ENCODE measurements at places on chromosomes 5 and 9.

- no peak for DNase-seq
- no peak overlapping the region for H3K27ac ChIP-seq
- H3K27me3 ChIP-seq = peaks cover 12% of the 10 kb centered on the region
- H3K4me1 ChIP-seq = peaks cover 2% of the 10 kb centered on the region
- H3K4me3 ChIP-seq = no peak overlapping the region
These were observed 18.6 kb upstream of the RICTOR start for GRCh38 chr5:39092581-39093351.

DNA sequence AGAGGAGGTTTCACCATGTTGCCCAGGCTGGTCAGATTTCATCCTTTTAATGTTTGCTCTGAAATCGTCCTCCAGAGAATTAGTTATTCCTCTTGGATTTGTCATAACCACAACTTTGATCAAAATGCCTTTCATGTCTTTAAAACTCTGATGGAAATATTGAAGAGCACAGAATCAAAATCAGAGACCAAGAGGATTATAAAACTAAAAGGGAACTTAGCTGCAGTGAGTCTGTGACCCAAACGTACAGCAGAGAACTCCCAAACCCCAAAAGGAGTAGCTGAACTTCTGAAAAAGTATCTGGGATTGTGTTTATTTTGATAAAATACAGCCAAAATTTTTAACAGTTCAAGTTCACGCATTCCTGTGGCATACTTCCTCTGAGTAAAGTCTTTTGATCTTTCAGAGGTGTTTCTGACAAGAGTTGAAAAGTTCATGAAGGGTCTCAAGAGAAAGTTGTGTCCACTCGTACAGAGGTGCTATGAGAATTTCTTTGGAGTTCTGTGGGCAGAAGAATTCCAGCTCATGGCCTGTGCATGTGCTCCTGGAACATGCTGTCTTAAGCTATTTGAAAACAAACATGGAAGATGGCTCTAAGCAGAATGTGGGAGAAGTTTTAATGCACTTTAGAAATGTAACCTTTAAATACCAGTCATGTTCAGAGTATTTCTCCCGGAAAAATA, 124.0 kb downstream of the ESM1 start:
- no peak overlapping the region for H3K27ac ChIP-seq
- peaks cover 7% of the 10 kb centered on the region for H3K36me3 ChIP-seq
- no peaks in the 10 kb centered on the region for H3K4me1 ChIP-seq
- H3K27me3 ChIP-seq = peaks cover 40% of the 10 kb centered on the region

DNA sequence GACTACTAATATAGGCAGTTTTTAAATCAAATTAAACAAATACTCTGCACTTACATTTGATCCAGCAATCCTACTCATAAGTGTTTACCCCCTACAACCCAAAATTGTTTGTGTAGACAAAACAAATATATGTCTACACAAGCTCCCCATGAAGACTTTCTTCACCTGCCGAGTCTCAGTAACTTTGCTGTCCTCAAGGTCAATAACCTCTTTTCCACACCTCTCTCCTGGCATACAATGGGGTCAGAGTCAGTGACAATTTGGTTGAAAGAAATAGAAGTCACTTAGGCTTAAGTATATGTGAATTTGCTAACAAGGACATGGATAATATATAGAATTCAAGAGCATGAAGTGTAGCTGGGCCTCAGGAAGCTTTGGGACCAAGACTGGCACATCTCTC, 29.1 kb downstream of the APBA1 start:
- no peak overlapping the region for H3K4me3 ChIP-seq
- H3K36me3 ChIP-seq = no peaks in the 10 kb centered on the region
- H3K27me3 ChIP-seq = peaks cover 5% of the 10 kb centered on the region
- H3K4me1 ChIP-seq = no peaks in the 10 kb centered on the region
- no peak for DNase-seq

GRCh38 chr5:153972240-153972639, 66.5 kb downstream of the FAM114A2 start:
- H3K36me3 ChIP-seq = no peaks in the 10 kb centered on the region
- H3K4me3 ChIP-seq = no peak overlapping the region
- H3K27ac ChIP-seq = no peak overlapping the region
- no peak for DNase-seq
- peaks cover 2% of the 10 kb centered on the region for H3K4me1 ChIP-seq

- no peaks in the 10 kb centered on the region for H3K4me1 ChIP-seq
- H3K27me3 ChIP-seq = no peaks in the 10 kb centered on the region
- H3K27ac ChIP-seq = no peak overlapping the region
- H3K4me3 ChIP-seq = no peak overlapping the region
- H3K36me3 ChIP-seq = no peaks in the 10 kb centered on the region
- no peak for DNase-seq
These were observed 75.7 kb downstream of the TUSC1 start for GRCh38 chr9:25602400-25603044.

- H3K4me3 ChIP-seq = no peak overlapping the region
- no peaks in the 10 kb centered on the region for H3K36me3 ChIP-seq
- DNase-seq = no peak
- no peak overlapping the region for H3K27ac ChIP-seq
These were observed 311.3 kb upstream of the GRIN3A start for GRCh38 chr9:102049586-102050246.

DNA sequence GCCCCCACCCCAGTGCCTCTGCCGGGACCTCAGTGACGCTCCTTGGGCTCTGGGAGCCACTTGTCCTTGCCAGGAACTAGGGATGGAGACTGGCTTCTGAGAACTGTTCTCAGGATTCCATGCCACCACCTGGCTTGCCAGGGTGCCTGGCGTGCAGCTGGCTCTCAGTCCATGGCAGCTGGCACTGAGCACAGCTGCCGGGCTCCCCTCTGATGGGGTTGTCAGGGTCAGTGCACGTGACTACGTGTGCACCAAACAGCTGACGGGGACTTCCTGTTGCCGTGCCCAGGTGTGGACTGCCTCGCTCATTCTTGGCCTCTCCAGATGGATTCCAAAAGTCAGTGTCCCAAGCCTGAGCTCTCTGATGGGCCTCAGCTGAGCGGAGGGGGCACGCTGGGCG, 9.4 kb downstream of the KCNT1 start:
- no peaks in the 10 kb centered on the region for H3K36me3 ChIP-seq
- no peak overlapping the region for H3K27ac ChIP-seq
- H3K4me1 ChIP-seq = no peaks in the 10 kb centered on the region
- no peak for DNase-seq
- H3K4me3 ChIP-seq = no peak overlapping the region

GRCh38 chr9:92147030-92147851, 32.0 kb upstream of the SPTLC1 start:
- no peak overlapping the region for H3K27ac ChIP-seq
- H3K4me1 ChIP-seq = peaks cover 6% of the 10 kb centered on the region
- no peaks in the 10 kb centered on the region for H3K36me3 ChIP-seq
- DNase-seq = no peak
- peaks cover 57% of the 10 kb centered on the region for H3K27me3 ChIP-seq

GRCh38 chr9:72983056-72983455, 30.2 kb upstream of the ALDH1A1 start:
- H3K4me1 ChIP-seq = no peaks in the 10 kb centered on the region
- H3K27me3 ChIP-seq = no peaks in the 10 kb centered on the region
- no peak for DNase-seq
- H3K27ac ChIP-seq = no peak overlapping the region
- no peaks in the 10 kb centered on the region for H3K36me3 ChIP-seq

GRCh38 chr5:88890070-88890781, 7.2 kb upstream of the MEF2C start:
- peak overlapping the region; percentile 99 for H3K27ac ChIP-seq
- DNase-seq = no peak
- H3K4me1 ChIP-seq = peaks cover 14% of the 10 kb centered on the region
- peak overlapping the region; percentile 98 for H3K4me3 ChIP-seq
- H3K36me3 ChIP-seq = peaks cover 9% of the 10 kb centered on the region

- peaks cover 33% of the 10 kb centered on the region for H3K36me3 ChIP-seq
- DNase-seq = no peak
- no peaks in the 10 kb centered on the region for H3K4me1 ChIP-seq
- no peaks in the 10 kb centered on the region for H3K27me3 ChIP-seq
These were observed 23.2 kb downstream of the ZBTB34 start for GRCh38 chr9:126883636-126884035.

- no peaks in the 10 kb centered on the region for H3K27me3 ChIP-seq
- H3K4me1 ChIP-seq = peaks cover 71% of the 10 kb centered on the region
- DNase-seq = peak; percentile 32
- H3K36me3 ChIP-seq = peaks cover 6% of the 10 kb centered on the region
- H3K4me3 ChIP-seq = peak overlapping the region; percentile 31
- peak overlapping the region; percentile 87 for H3K27ac ChIP-seq
These were observed 101.9 kb downstream of the GADD45G start for GRCh38 chr9:89706731-89707191.

GRCh38 chr5:37723162-37723961, 116.5 kb downstream of the GDNF start:
- DNase-seq = no peak
- no peaks in the 10 kb centered on the region for H3K27me3 ChIP-seq
- H3K4me1 ChIP-seq = peaks cover 5% of the 10 kb centered on the region
- H3K36me3 ChIP-seq = peaks cover 47% of the 10 kb centered on the region

DNA sequence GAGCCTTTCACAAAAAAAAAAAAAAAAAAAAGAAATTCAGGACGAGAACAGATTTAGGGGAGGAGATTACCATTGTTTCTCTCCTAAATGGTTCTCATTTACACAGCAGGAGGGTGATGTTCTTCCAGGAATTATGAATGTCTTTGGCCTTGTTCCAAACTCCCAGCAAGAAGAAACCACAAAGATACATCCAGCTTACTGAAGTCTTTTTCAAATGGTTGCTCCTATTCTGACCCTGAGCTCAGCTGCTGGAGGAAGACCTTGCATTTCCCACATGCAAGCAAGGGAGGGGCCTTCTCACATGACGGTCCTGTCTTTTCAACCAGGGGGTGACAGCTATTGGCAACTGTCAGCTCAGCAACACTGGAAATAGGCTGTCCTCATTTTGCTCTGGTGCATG, 203.0 kb upstream of the VLDLR start:
- H3K4me1 ChIP-seq = no peaks in the 10 kb centered on the region
- no peak overlapping the region for H3K27ac ChIP-seq
- H3K27me3 ChIP-seq = peaks cover 7% of the 10 kb centered on the region
- H3K4me3 ChIP-seq = no peak overlapping the region

GRCh38 chr5:8869932-8870331, 675.9 kb downstream of the SEMA5A start:
- no peaks in the 10 kb centered on the region for H3K36me3 ChIP-seq
- no peaks in the 10 kb centered on the region for H3K27me3 ChIP-seq
- H3K27ac ChIP-seq = no peak overlapping the region
- no peaks in the 10 kb centered on the region for H3K4me1 ChIP-seq
- DNase-seq = no peak

- peaks cover 6% of the 10 kb centered on the region for H3K27me3 ChIP-seq
- no peak overlapping the region for H3K4me3 ChIP-seq
- H3K27ac ChIP-seq = no peak overlapping the region
- no peak for DNase-seq
These were observed 76.8 kb downstream of the ADAMTS2 start for GRCh38 chr5:179268399-179268952.

GRCh38 chr9:3288686-3289085, 237.1 kb downstream of the RFX3 start:
- peaks cover 17% of the 10 kb centered on the region for H3K36me3 ChIP-seq
- no peaks in the 10 kb centered on the region for H3K4me1 ChIP-seq
- no peaks in the 10 kb centered on the region for H3K27me3 ChIP-seq
- H3K27ac ChIP-seq = no peak overlapping the region
- DNase-seq = no peak
- no peak overlapping the region for H3K4me3 ChIP-seq

GRCh38 chr5:6504677-6505415, 56.2 kb downstream of the UBE2QL1 start:
- peaks cover 3% of the 10 kb centered on the region for H3K36me3 ChIP-seq
- H3K4me1 ChIP-seq = no peaks in the 10 kb centered on the region
- no peak overlapping the region for H3K27ac ChIP-seq
- H3K4me3 ChIP-seq = no peak overlapping the region
- H3K27me3 ChIP-seq = peaks cover 15% of the 10 kb centered on the region
- no peak for DNase-seq

DNA sequence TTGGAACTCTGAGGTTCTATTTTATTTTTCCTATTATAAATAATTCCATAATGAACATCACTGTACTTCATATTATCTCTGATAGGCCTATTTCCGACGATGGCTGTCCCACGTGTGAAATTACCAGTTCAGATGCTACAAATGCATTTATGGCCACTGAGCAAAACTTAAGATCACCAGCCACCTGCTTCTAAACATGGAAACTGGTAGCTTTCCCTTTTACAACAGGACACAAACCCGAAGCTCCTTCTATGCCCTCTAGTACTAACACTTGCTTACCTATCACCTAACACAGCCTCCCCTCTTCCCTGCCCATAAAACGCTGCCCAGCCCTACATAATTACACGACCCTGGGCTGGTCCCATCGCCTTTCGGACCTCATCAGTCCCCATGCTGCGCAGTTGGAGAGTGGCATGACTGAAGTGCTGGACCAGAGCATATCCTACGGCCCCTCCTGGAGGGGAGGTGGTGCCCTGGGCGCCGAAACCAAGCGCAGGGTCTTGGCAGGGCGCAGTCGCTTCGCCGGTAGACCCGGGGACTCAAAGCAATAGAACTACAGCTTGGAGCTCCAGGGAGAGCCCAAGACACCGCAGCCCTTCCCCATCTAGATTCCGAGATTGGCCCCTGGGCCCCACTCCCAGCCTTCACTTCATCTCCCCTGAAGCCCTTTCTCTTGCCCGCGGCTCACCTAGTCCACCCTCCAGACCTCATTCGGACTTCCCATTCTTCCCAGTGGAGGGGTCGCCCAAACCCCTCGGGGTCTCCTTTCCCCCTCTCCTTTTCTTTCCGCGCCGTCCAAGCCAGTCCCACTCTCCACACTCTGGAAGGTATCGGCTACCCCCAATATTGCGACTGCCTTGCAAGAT, 1.0 kb upstream of the SAP30L start:
- H3K4me3 ChIP-seq = peak overlapping the region; percentile 100
- peaks cover 29% of the 10 kb centered on the region for H3K36me3 ChIP-seq
- H3K27ac ChIP-seq = peak overlapping the region; percentile 98
- H3K27me3 ChIP-seq = no peaks in the 10 kb centered on the region
- H3K4me1 ChIP-seq = peaks cover 33% of the 10 kb centered on the region

GRCh38 chr5:107370396-107370968, 300.3 kb downstream of the EFNA5 start:
- H3K4me1 ChIP-seq = peaks cover 10% of the 10 kb centered on the region
- peaks cover 5% of the 10 kb centered on the region for H3K27me3 ChIP-seq
- no peak overlapping the region for H3K4me3 ChIP-seq
- no peaks in the 10 kb centered on the region for H3K36me3 ChIP-seq
- no peak for DNase-seq
- H3K27ac ChIP-seq = no peak overlapping the region

GRCh38 chr5:133552925-133553525, 59.3 kb downstream of the FSTL4 start:
- peak; percentile 42 for DNase-seq
- no peaks in the 10 kb centered on the region for H3K4me1 ChIP-seq
- H3K36me3 ChIP-seq = no peaks in the 10 kb centered on the region

- no peaks in the 10 kb centered on the region for H3K36me3 ChIP-seq
- no peak for DNase-seq
- H3K4me1 ChIP-seq = no peaks in the 10 kb centered on the region
- no peak overlapping the region for H3K27ac ChIP-seq
- H3K4me3 ChIP-seq = no peak overlapping the region
- H3K27me3 ChIP-seq = no peaks in the 10 kb centered on the region
These were observed 256.3 kb downstream of the NNT start for GRCh38 chr5:43859309-43859708.

- H3K27ac ChIP-seq = no peak overlapping the region
- peaks cover 2% of the 10 kb centered on the region for H3K36me3 ChIP-seq
- peaks cover 9% of the 10 kb centered on the region for H3K4me1 ChIP-seq
- H3K4me3 ChIP-seq = no peak overlapping the region
- H3K27me3 ChIP-seq = no peaks in the 10 kb centered on the region
These were observed 41.9 kb upstream of the TESK1 start for GRCh38 chr9:35562895-35563780.

GRCh38 chr9:111986035-111986556, 89.5 kb downstream of the UGCG start:
- DNase-seq = no peak
- peak overlapping the region; percentile 96 for H3K27ac ChIP-seq
- peaks cover 13% of the 10 kb centered on the region for H3K36me3 ChIP-seq
- H3K27me3 ChIP-seq = no peaks in the 10 kb centered on the region

Data from stimulated activated naive B cell treated with anti-CD40 and anti-IgM and Interleukin-4, amounts not matched to agents 10 μg/mL and 1 μg/mL and 100 μg/mL, for 72 hours (primary cell).